ENCODE measurements at places on chromosomes 1 and 21.

- DNase-seq, result no peak
Observed at GRCh38 chr21:16134134-16134533, 404.4 kb downstream of the USP25 start.

DNA sequence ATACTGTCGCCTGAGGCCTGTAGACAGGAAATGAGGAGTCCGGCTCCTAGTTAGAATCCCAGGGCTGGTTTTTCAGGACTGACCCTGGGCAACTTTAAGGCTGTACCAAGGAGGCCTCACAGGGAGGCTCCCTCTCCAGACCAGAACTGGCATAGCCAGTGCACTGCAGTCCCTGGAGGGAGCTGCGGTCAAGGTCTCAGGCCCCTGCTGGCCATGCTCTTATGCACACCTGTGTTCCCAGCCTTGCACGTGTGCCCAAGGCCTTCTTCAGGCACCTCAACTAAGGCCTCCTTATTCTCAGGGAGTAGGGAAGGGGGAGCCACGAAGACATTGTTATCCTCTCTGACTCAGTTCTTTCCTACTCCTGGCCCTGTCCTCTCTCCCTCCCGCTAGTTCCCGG, 22.0 kb upstream of the IFNAR1 start:
- no peak for DNase-seq

DNA sequence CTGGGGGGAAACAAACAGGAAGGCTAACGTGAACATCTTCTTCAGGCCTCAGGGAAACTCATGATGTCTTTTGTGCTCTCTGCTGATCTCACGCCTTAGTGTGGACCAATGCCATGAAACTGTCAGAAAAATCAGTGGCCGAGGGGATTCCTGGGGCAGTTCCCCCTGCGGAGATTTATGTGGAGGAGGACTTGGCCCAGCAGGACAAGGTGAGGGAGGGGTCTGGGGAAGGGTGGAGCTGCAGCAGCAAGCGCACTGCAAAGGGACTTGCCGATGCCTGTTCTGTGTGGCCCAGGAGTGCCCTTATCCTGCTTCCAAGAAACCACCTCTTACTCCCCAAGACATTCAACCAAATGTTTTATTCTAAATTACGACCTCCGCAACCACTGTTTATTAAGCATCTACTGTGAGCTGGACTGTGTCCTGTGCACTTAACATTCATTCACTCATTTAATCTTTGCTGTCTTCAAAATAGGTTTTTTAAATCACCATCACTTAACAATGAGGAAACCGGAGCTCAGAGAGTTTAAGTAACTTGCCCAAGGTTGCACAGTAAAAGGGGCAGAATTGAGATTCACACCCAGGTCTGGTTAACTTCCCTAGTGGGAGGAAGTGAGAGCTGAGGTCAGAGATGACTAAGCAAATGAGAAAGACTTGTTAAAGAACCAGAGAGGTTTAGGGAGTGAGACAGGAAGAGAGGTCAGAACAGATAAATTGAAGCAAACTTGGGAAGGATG, 49.7 kb downstream of the FHAD1 start:
- no peak for DNase-seq

DNA sequence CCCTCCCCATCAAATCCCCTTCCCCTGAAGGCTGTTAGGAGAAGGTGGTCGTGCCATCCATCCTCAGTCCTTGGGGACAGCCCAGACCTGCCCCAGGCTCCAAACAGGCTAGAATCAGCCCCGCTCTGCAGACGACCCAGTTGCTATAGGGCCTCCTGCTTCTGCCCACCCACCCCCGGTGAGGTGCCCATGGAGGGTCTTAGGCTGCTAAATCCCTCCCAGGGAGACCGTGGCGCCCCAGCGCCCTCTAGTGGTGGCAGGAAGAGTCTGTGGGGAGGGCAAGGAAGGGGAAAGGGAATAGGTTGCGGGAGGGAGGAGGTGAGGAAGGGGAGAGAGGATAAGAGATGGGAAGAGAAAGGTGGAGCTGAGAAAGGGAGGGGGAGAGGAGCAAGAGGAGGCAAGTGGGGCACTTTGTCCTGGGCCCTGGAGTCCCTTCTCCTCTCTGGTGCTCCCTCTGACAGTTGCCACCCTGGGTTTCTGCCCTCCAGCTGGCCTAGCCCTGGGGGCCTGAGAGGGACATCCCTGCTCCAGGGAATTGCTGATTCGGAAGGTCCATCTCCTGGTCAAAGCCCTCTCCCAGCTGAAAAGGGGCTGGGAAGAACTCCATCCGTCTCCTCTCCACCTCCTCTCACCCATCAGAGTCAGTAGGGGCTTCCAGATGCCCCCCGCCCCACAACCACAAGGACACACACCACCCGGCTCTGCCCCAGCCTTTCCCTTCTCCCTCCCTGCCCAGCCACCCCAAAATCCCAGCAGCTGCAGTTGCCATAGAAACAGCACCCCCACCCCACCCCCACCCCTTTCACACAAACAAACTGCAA, 55.4 kb downstream of the CAMK2N1 start:
- no peak for DNase-seq

DNA sequence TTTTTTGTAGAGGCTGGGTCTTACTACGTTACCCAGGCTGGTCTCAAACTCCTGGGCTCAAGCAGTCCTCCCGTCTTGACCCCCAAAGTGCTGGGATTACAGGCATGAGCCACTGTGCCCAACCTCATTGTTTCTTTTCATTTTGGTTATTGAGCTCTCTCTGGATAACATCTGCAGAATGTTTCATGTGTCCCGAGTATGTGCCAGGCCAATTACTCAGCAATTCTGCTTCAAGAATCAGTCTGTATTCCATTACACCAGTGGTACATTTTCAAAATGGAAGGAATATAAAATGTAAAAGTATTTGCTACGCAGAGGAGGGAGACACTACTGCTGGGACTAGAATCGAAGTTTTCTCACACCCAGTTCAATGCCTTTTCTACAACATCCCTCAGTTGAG, 1.7 kb upstream of the ELOA start:
- no peak for DNase-seq

GRCh38 chr1:203629016-203629506, 2.4 kb downstream of the ATP2B4 start:
- no peak for DNase-seq

- no peak for DNase-seq
Observed at GRCh38 chr1:20699558-20699957, 18.2 kb downstream of the KIF17 start.

GRCh38 chr1:117244971-117245370, 34.2 kb upstream of the VTCN1 start:
- DNase-seq, result no peak

DNA sequence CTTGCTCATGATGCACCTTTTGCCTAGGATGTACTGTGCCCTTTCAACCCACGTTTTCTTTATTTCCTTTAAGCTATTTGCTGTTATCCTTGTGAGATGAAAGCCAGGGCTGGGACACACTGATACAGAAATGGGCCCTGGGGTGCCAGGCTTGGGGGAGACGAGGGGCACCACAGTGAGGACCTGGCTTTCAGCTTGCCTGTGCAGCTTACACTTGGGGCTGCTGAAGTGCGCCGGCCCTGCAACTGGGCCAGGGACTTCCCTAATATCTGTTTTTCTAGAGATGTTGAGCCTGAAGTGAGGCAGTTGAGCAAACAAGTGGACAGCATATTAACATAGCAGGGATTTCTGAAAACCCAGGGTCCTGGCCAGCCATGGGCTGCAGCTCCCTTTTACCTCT, 42.5 kb upstream of the SLC19A1 start:
- no peak for DNase-seq

DNA sequence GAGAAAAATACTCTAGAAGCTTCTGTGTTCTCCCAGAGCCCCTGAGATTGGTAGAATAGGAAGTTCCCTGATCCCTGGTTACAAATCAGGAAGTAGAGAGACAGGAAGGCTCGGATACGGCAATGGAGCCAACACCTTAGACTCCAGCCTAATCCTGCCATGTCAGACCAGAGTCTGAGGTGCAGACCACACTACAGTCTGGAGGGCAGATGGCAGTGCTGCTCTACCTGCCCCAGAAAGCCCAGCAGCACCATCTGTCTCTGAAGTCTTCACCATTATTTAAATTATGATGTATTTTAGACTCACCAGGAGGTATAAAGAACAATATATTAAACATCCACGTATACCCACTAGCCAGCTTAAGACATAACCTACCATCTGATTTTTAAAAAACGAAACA, 93.0 kb downstream of the MTR start:
- DNase-seq, result no peak

DNA sequence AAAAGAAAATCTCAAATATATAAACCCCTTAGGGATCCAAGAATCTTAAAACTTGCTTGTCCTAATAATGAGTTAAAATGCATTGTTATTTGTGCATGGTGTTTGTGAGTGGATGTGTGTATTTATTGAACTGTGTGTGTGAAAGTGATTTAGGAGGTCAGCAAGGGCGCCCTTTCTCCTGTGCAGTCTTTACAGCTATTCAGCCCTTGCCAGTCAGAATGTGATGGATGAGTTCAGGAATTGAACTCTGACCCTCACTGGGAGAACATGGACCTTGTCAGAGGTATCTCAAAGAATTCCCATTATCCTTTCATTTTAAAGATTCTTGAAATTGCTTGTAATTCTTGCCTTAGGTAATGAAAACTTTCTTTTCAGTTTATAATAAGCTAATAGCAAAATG, 493.0 kb upstream of the ADGRL4 start:
- DNase-seq, result no peak

DNA sequence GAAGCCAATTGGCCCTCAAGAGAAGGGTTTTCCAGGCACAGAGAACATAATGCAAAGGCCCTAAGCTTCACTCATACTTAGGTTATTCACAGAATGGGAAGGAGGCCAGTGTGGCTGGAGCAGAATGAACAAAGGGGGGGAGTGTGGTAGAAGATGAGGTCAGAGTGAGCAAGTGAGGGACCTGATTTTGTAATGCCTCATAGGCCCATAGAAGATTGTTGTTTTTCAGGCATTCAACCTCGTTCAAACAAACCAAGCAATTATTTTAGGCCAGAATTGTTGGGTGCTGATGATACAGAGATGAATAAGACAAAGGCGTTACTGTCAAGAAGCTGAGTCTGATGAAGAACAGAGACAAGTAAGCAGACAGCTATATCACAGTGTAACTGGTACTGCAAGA, 54.5 kb upstream of the RAP1A start:
- DNase-seq, result peak; percentile 91

DNA sequence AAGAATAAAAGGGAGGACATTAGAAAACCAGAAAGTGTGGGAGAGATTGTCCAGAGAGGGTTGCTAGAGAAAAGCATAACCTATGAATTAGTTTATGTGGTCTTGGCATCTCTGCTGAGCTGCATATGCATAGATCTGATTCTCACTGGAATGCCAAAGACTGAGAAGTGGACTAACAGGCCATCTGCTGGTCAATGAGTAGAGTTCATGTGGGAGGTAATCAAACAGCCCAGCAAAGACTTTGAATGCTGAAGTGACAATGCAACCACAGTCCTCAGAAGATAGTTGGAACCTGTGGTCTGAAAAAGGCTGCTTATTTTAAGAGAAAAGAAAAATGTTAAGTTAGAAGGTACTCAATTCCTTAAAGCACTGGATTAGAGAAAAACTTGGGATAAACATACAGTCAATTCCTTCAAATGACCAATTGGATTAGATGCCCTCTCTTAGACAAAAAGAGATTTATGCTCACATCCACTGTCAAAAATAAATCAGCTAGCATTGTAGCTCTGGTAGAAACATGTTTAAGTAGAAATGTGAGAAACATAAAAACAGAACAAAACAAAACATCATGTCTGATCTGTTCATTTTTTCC, 382.8 kb downstream of the AMY1C start:
- peak; percentile 1 for DNase-seq

DNA sequence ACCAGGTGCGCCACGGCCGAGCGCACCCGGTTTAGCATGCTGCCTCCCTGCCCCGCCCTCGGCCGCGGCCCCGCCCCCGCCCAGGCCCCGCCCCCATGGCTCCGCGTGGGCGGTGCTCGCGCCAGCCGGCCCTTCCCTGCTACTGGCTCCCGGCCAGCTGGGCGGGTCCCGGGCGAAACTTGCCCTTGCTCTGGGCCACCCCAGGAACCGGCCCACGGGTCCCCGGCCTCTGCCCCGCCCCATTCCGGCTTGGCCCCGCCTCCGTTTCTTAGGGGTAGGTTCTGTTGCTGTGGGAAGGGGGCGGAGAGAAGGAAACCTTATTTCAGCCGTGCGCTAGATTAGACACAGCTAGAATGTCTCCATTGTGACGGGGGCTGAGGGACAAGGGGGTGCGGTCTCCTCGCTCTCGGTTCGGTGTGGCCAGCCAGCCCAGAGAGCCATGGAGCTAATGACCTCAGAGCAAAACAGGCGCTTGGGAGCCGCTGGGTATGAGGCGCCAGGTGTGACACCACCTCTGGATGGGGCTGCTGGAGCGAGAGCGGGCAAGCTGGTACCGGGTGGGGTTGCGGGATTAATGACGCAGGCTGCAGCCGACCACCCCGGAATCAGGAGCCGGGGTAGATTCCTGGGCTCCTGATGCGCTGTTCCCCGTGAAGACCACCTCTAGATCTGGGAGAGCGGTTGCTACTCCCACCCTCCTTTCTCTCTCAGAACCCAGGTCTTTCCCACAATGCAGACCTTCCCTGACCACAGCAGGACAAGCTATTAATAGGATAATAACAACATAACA, at the start of gene PPM1J:
TSS of gene PPM1J (minus strand) at position 69 of the 790 bp plus-strand sequence. CDS start at position 38, 31 bp downstream.
- peak; percentile 86 for DNase-seq

DNA sequence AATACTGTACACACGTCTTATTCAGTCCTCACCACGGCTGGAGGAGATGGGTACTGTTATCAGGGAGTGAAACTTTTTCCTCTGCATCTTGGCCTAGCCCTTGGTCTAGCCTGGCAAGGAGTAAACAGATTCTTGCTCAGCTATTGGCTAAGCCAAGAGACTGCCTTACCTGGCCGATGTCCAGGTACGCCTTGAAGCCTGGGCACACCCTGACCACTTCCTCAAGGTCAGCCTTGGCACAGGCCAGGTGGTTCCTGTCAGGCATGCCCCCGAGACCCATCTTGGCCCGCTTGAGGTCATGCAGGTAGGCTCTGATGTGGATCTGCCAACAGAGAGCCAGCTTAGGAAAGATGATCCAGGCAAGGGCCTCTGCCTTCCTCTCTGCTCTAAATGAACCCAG, 17.8 kb upstream of the PARS2 start:
- no peak for DNase-seq
